CD4-positive, alpha-beta T cell treated with Interleukin-6 for 4 hours (primary cell): ENCODE measurements at places on chromosomes 1 and 21.

GRCh38 chr1:39800471-39800835 is 11.8 kb upstream of the BMP8B start:
- DNase-seq: no peak

- no peak for DNase-seq
Measured at GRCh38 chr1:39892601-39893595, 8.8 kb downstream of the MYCL start.

DNA sequence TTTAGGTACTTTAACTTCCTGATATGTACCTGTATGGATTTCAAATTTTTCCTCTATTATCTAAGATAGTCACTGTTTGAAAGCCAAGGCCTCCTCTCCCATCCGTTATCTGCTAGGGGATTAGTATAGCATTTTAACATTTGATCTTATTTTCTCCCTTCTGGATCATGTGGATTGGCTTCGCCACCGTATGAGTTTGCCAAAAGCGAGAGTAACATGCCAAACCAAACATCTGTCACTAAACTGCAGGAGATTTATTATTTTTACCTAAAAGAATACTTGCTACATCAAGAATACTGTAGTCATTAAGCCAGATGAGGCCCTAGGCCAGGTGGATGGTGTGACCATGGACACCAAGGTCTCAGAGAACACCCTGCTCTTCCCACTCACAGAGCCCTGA is 28.5 kb upstream of the EEIG2 start:
- DNase-seq: no peak

- DNase-seq: no peak
Measured at GRCh38 chr1:43850591-43851233, 82.9 kb upstream of the ARTN start.

DNA sequence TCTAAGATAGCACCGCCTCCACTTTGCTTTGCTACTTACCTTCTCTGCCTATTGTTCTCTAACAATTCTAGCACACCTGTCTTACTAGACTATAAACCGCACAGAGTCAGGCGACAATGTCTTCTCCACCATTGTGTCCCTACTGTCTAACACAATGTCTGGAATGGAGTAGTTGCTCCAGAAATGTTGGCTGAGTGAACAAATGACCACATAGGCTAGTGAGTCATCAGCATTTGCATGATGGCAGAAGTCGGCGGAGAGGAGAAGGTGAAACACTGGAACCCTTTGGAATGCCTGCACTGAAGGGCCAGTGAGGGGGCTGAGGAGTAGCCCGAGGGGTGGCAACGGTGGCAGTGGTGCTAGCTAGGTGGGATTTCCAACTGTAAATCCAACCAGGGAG is 14.0 kb upstream of the PABPC4 start:
- no peak for DNase-seq

DNA sequence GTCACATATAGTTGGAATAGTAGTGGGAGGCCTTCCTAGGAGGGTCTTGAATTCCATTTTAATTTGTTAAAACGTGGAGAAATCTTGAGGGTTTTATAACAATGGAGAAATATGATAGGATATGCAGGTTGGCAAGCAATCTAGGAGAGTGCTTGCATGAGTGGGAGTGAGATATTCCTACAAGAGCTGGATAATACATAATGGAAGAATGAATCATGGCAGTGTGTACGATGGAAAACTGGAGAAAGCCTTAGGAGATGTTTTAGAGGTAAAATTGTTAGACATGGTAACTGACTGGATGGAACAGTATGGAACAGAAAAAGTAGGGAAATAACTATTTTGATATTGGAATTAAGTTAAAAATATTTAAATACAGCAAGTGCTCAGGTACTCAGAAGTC is 352.4 kb downstream of the PTBP2 start:
- DNase-seq: no peak

GRCh38 chr1:10814312-10814711 is 17.9 kb upstream of the CASZ1 start:
- no peak for DNase-seq

- no peak for DNase-seq
Measured at GRCh38 chr1:177568622-177569021, 397.9 kb downstream of the BRINP2 start.

GRCh38 chr1:26124418-26125331 is 13.1 kb downstream of the PDIK1L start:
- DNase-seq: no peak

GRCh38 chr1:115725600-115725999 is 42.9 kb downstream of the CASQ2 start:
- DNase-seq: no peak

DNA sequence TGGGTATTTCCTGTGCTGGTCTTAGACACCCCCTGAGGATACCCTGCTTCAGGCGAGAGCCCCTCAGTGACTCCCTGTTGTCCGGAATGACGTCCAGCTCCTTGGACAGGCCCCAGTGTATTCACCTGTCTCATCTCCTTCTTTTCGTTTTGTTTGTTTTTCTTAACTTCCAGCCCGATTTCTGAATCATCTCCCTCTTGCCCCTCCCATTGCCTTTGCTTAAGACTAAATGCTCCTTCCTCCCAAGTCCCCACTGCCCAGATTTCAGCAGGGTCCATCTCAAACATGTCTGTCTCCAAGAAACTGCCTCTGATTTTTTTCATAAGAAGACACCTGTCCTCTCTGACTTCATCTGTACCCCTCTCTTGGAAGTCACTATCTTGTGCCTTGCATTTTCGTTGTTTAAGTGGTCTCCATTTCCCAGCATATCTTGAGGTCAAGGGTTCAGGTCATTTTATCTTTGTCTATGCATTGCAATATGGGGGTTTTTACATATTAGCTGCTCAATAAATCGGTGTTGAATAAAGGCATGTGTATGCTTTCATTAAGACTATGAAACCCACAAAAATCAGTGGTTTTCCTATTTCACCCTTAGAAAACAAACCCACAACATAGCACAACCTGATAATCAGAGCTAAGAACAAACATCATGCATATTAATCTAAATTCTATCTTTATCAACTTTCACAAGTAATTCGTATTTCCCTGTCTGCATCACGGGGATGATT is 58.4 kb upstream of the LGALS8 start:
- no peak for DNase-seq

- no peak for DNase-seq
Measured at GRCh38 chr1:23194119-23194984, 22.9 kb downstream of the HTR1D start.

- peak; percentile 1 for DNase-seq
Measured at GRCh38 chr1:21703318-21703963, 34.3 kb upstream of the RAP1GAP start.

- no peak for DNase-seq
Measured at GRCh38 chr1:60963167-60963940, 119.0 kb upstream of the NFIA start.

- no peak for DNase-seq
Measured at GRCh38 chr1:2967881-2968280, 53.4 kb upstream of the ACTRT2 start.

GRCh38 chr1:109427171-109427467 is 871 bp upstream of the PSMA5 start:
- DNase-seq: no peak

- no peak for DNase-seq
Measured at GRCh38 chr1:184457500-184457899, 70.7 kb downstream of the C1orf21 start.

DNA sequence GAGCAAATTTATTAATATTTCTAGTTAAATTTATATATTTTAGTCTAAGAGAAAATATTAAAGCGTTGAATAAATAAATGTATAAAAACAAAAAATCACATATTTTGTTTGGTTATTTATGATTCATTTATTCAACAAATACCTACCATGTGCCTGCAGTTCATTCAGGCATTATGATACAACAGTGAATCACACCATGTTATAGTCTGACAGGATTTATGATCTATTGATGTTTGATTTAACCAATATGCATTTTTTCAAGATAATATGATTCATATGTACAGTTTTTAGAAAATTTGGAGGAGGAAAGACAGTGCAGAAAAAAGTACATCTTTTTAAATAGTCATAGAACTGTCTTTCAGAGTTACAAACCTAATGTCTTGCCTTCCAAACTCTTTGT is 7.4 kb upstream of the TRIM58 start:
- no peak for DNase-seq

- no peak for DNase-seq
Measured at GRCh38 chr21:25626757-25627156, 12.3 kb upstream of the JAM2 start.

- DNase-seq: no peak
Measured at GRCh38 chr1:62918700-62919099, 134.8 kb downstream of the ATG4C start.

DNA sequence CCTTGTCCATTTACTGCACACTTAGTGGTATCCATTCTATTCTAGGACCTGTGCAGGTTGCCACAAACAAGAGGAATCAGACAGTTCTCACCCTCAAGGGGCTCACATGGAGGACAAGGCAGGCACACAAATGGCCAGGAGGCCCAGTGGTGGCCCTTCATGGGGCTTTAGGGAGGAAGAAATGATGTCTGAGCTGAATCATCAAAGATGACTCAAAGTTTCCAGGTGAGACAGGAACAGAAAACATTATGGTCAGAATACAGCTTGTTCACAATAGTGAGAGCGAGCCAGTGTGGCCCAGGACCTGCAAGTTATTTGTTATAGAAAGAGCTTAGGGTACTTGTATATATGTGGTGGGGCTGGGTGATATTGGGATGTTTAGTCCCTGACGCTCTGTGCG is 26.4 kb downstream of the SHISAL2A start:
- DNase-seq: peak; percentile 17

- no peak for DNase-seq
Measured at GRCh38 chr1:29808141-29808995, 572.0 kb downstream of the PTPRU start.

- no peak for DNase-seq
Measured at GRCh38 chr1:180691322-180691913, 59.6 kb downstream of the XPR1 start.

GRCh38 chr1:160777486-160778089 is 18.4 kb upstream of the LY9 start:
- peak; percentile 66 for DNase-seq

DNA sequence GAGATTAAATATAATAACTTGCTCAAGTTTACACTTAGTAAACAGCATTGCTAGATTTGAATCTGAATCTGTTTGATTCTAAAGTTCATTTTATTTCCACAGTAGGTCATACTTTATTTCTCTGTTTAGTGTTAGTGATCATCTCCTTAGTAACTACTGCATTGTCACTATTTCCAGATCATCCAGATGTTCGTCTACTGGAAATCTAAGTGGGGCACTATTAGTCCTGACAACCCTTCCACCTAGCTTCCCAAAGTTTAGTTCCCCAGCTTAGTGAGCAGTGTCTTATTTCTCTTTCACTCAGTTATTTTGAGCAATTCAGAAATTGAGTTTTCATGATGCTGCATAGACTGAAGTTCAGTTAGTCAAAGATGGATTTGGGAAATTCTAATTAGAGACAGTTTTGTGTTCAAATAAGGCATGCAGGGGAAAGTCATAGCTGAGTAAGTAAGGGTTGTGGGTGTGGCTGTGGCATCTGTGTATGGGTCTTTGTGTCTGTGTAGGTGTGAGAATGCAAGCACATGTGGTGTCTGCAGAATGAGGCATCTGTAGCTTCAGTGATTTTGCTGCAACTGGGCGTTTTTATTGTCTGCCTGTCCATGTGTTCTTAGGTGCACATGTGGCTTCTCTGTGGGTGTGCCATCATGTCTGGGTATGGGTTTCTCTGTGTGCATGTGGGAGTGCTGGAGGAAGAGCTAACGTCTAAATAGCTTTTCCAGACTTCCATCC is 107.3 kb downstream of the NTMT2 start:
- DNase-seq: no peak

DNA sequence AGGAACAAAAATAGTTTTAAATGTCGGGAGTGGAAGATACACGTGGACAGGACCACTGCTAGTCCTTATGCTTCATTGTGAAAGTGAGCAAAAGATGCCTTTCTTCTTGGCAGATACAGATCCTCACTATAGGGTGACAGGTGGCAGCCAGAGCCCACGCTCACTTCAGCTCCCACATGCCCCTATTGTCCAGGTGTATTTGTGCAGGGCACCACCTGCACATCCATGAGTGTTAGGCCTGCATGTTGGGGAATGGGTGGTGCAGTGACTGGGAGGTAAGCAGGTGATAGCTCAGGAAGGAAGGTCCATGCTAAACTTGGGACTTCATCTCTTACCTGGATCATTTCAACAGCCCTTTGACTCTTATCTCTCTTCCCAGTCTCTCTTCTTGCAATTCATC is 27.4 kb downstream of the SLC5A9 start:
- no peak for DNase-seq

GRCh38 chr21:33975548-33976081 is 60.0 kb upstream of the ATP5PO start:
- DNase-seq: peak; percentile 72

DNA sequence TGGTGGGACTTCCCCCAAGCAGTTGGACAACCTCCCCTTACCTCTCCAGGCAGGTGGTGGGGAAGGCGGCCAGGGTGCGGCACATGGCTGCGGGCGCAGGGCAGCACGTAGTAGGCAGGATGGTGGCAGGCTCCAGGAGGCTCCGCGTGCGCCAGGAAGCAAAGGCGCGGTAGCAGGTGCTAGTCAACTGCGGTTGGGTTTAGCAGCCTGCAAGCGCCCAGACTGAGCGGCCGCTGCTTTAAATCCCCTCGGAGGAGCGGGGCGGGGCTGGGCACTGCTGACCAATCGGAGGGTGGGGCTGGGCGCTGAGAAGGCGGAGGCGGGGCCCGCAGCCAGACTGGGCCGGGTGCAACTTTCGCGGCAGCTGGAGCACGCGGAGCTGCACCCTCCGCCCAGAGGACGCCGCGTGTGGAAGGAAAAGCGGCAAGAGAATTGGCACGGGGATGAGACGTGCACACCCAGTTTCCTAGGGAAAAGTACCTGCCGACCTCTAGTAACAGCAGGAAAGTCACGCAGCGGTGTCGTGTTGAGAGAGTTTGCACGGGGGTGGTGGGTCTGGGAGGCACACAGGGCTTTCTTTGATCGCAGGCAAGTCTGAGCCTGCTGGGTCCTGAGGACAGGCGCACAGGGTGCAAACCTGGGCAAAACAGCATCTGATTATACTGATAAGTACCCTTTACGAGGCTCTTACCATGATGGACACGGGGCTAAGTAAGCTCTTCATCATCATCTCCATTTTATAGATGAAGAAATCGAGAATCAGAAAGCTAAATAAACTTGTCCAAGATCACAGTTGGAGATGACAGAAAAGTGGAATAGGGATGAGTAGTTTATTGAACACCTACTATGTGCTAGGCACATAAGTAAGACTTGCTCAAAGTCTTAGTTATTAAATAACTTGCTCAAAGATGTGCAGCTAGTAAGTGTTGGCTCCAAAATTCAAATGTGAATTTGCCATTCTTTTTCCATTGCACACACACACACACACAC is at the start of gene RGS16:
RGS16 (minus strand) TSS at position 215 of the 990 bp plus-strand sequence; CDS start at position 85, 130 bp downstream.
- peak; percentile 97 for DNase-seq
